Ureter (tissue), 1 donor: ENCODE measurements at places on chromosomes 1 and 21.

- no peak for DNase-seq
These were observed 595 bp downstream of the AK2 start for GRCh38 chr1:33036051-33036525.

DNA sequence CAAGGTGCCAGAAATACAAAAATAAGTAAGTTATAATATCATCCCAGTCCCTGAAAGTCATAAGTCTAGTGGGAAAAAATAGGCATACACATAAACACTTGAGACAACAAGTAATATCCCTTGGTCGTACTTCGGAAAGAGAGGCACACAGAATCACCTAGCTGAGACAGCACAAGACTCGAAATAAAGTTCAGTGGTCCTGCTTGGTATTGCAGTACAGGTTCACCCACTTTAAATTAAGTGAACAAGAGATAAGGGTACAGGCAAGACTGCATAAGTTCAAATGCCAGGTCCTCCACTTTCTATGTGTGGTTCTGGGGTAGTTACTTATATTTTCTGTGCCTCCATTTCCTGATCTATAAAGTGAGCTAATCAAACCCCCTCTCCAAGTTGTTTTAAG lies 47.6 kb downstream of the SEC16B start:
- DNase-seq = no peak

- no peak for DNase-seq
These were observed 7.1 kb upstream of the KCNK1 start for GRCh38 chr1:233606813-233607212.

- no peak for DNase-seq
These were observed 47.5 kb upstream of the DIP2A start for GRCh38 chr21:46411236-46411635.

GRCh38 chr1:90781534-90781933 lies 64.4 kb upstream of the BARHL2 start:
- DNase-seq = no peak

- DNase-seq = no peak
These were observed 21.1 kb downstream of the MAPKAPK2 start for GRCh38 chr1:206705726-206706297.

DNA sequence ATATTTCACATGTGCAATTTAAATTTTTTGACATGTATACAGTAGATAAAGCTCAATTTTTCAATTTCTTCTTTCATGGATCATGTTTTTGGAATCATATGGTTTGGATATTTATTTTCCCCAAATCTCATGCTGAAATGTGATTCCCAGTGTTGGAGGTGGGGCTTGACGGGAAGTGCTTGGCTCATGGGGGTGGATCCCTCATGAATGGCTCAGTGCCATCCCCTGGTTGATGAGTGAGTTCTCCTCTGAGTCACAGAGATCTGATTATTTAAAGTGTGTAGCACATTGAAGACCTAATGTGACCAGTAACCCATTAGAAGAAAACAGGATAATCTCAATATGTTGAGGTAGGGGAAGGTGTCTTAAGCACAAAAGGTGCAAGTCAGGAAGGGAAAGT lies 9.1 kb upstream of the IFI16 start:
- DNase-seq = peak; percentile 85

- DNase-seq = no peak
These were observed 223.3 kb downstream of the GPATCH2 start for GRCh38 chr1:217407534-217408001.

- no peak for DNase-seq
These were observed 93.9 kb upstream of the DPT start for GRCh38 chr1:168822911-168823310.

DNA sequence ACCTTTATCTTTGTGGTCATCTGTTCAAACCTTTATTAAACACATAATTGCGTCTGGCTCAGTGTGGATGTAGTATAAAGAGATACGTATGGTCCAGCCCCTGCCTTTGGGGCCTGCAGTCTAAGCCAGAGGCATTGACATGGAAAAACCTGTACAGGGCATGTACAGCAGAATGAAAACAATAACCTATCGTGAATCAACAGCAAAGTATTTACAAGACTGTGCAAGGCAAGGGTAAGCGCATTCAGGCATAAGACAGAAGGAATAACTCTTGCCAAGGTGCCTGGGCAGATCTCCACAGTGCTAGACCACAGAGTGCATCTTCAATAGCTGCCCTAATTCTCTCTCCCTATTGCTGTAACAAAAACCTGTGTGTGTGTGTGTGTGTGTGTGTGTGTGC lies 35.5 kb downstream of the KIRREL1 start:
- DNase-seq = no peak

DNA sequence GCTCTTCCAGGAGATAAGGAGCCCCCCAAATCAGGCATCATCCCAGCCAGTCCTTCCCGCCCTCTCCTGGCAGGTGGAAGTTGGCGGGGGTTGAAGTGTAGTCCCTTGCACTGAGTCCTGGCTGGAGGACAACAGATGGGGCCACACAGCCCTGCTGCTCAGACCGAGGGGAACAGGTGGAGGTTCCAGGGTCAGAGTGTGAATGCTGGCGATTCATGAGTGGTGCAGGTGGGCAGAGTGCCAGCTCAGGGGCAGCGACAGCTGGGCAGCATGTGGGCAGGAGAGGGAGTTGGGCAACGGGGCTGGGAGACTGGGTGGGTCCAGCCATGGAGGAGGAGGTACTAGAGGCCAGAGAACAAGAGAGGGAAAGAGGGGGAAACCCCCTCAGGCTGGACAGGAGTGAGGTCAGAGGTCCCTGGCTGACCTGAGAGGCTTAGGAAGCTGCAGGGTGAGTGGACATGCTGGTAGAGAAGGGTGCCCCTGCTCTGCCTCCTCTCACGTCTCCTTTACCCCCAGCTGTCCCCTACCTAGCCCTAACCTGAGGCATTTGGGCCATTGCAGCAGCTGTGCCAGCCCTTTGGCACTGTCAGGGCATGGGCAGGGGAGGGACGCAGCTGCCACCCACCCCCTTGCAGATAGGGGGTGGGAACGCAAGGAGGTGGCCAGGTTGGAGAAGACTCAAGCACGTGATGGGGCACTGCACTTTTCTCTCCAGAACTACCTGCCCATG lies 11.3 kb upstream of the ADORA1 start:
- DNase-seq = no peak

DNA sequence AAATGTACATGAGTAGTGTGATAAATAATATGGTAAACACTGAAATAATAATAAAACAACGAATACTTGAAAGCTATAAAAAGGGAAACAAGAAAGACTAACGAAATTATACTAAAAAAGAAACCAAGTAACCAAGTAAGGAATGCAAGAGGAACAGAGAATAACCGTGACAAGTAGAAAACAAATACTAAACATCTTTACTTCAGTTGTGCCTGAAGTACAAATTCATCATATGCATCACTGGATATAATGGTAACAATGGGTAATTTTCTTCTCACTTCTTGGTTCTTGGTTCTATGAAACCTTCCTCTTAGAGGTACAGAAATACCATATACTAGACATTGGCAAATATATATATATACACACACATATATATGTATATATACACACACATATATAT lies 1093.6 kb upstream of the B3GALT2 start:
- no peak for DNase-seq

DNA sequence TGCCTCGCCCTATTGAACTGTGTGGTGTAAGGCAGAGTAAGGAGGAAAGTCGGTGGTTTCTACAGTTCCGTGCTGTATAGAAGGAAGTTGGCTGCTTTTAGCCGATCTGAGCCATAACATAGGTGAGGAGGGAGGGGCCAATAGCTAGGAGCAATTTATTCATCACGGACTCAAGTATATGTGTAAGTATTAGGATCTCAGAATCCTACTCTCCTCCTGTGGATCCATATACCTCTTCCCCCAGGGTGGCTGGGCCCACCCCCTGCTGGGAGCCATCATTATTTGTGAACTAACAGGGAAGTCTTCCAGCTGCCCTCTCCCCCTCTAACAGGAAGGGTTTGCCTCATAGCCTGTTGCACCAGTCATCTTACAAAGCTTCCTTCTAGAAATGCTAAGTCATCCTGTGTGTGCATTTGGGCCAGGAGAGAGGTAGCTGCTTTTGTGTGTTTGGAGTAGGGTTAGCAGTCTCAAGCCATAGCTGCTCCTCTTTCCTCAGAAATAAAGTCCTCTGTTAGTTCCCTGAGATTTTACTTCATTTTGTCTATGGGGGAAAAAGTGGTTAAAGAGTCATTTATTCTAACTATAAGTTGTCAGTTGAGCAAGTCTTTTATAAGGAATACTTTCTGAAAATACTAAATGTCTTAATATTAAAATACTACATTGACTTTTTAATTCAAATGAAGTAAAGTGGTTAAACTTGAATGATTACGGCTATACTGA lies 14.9 kb upstream of the CENPS start:
- no peak for DNase-seq

GRCh38 chr1:1833916-1834325 lies 55.7 kb upstream of the NADK start:
- DNase-seq = no peak
